ENCODE measurements at places on chromosomes 1 and 21. TPM values are rescaled to one million over a fixed set of nuclear protein-coding genes. Genes with fewer than 3 reads are reported as not detected.
A peak's percentile ranks its signal among the peaks of the same experiment; 100 is the strongest.

NPPB gene
- total RNA-seq = 0.81 TPM

DNA sequence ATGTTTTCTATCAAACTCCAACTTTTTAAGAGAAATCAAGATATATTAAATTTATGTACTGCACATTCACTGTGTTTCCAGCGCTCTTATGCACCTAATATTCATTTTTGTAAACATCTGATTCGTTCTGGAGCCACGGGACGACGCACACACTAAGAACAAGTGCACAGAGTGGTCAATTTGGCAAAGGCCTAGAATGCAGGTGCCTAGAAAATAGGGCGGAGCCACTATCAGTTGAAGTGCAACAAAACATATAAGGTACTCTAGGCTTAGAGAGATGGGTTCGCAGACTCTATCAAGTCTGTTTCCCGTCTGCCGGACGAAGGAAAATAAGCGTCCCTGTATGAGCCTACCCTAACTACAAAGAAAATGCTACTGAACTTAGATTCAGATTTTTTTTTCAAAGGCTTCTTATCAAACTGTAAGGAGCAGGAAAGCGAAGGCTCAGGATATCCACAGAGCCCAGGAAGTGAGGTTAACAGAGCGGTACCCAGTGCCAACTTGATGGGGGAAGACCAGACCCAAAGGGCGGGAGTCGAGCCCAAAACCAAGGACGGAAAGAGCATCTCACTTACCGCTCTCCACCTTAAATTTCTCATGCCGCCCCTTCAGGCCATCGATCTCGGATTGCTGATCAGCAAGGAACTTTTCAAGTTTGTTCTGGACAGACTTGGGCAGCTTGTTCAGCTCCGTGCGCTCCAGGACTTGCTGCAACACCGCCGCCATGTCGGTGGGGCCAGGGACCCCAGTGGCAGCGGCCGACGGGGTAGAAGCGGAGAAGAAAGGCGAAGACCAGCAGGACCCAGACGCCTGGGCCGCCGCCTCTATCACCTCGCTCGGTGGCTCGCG is 526 bp downstream of the TPR start:
- no peak for DNase-seq

- no peak for DNase-seq
Observed at GRCh38 chr1:39387452-39387851, 104.0 kb upstream of the BMP8A start.

PLCH2 gene
- 2.4 TPM for total RNA-seq

OPTC gene
- total RNA-seq = not detected

CLIC6 gene
- 12.3 TPM for total RNA-seq

- DNase-seq = no peak
Observed at GRCh38 chr1:201740086-201740541, 88.8 kb upstream of the IPO9 start.

DNA sequence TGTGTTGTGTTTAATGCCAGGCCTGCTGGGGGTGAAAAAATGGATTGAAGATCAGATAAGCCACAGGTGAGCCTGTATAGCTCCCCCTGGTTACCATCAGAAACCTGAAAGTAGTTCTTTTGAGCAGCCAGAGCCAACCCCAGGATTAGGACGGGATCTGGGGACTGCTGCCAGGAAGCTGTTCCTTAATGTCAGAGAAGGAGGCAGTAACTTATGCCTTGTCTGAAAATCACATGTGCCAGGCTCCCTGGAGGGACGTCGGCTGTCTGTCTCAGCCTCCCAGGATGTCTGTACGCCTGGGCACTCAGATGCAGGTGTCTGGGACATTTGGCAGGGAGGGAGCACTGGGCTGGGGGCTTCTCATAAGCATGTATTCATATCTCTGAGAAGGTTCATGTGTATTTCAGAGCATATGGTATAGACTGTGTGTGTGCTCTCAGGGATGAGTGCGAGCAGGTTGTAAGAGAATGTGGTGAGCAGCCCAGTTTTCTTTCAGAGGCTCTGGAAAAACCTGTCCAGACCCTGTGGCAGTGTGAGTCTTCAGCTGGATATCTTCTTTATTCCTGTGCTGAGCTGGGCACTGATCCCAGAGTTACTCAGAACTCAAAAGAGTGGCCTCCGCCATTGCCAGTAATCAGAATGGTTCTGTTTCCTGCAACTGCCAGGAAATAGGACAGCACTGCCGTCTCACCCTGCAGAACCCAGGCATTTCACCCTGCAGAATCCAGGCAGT is 2.8 kb downstream of the FAM43B start:
- DNase-seq = no peak

GRCh38 chr1:202589190-202589930 is 120.9 kb downstream of the SYT2 start:
- DNase-seq = no peak

SYF2 gene
- 38.8 TPM for total RNA-seq

- peak; percentile 72 for DNase-seq
Observed at GRCh38 chr1:15272009-15272781, 25.2 kb downstream of the FHAD1 start.

CRP gene
- 0.26 TPM for total RNA-seq

GRCh38 chr1:39681294-39681693 is 9.4 kb upstream of the NT5C1A start:
- no peak for DNase-seq

DNA sequence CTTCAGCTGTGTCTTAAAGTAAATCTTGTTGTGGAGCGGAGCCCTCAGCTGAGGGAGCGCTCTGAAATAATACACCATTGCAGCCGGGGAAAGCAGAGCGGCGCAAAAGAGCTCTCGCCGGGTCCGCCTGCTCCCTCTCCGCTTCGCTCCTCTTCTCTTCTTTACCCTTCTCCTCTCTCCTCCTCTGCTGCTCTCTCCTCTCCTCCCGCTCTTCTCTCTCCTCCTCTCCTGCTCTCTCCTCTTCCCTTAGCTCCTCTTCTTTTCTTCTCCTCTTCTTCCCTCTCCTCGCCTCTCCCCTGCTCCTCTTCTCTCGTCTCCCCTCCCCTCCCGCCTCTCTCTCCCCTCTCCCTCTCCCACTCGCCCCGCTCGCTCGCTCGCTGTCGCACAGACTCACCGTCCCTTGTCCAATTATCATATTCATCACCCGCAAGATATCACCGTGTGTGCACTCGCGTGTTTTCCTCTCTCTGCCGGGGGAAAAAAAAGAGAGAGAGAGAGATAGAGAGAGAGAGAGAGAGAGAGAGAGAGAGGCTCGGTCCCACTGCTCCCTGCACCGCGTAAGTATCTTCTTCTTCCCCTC is at the start of gene PROX1:
Gene PROX1, plus strand, starts transcription at position 47 of the 580 bp plus-strand sequence. CDS start 8,563 bp downstream, outside the sequence.
- DNase-seq = no peak

DNA sequence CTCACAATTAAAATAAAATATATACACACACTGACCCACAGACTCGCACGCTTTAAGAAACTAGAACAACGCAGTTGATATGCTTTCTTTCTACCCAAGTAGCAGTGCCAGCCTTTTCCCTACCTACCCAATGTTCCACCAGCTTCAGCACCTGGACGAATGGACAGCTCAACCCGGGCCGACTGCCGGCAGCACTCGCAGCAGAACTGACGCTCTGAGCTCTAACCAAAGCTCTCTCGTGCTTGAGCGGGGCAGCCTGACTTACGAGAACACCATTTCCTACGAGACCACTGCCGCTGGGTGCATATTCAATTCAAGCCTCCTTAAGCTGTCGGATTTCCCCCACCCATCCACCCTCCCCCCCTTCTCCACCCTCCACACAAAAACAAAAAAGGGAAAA is 127.4 kb upstream of the DPYD start:
- DNase-seq = peak; percentile 90

ADCY10 gene
- 0.29 TPM for total RNA-seq

DNA sequence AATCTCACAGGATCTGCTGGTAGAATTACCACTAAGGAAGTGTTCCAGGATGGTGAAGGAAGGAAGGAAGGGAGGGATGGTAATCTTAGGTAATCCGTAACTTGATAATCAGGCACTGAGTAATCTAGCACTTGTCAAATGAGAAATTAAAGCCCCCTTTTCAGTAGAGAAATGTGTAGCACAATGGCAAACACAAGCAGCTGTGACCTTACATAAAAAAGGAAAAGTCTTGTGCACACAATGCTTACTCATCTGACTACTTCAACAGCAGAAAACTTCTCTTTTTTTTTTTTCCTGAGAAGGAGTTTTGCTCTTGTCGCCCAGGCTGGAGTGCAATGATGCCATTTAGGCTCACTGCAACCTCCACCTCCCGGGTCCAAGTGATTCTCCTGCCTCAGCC is 6.1 kb downstream of the NUP210L start:
- no peak for DNase-seq

- peak; percentile 13 for DNase-seq
Observed at GRCh38 chr1:20324704-20325406, 34.2 kb downstream of the VWA5B1 start.

CASQ2 gene
- 1.3 TPM for total RNA-seq

DNA sequence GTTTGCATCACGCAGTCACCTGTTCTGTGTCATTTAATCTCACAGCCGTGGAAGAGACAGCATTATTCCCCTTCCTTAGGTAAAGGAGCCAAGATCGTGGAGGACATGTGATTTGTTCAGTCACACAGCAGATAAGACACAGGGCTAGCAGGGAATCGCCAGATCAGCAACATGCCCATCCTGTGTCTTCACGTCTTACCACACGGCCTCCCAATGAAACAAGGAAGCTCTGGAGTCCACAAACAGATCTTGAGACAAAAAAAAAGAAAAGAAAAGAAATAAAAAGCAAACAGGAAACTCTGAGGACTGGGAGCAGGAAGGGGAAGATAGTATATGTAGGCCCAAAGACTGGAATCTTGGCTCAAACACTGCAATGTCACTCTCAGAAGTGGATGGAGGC is 155.3 kb downstream of the ADSS2 start:
- DNase-seq = no peak

GRCh38 chr1:227793079-227793947 is 22.2 kb upstream of the PRSS38 start:
- peak; percentile 59 for DNase-seq

OR2AK2 gene
- total RNA-seq = not detected

DNA sequence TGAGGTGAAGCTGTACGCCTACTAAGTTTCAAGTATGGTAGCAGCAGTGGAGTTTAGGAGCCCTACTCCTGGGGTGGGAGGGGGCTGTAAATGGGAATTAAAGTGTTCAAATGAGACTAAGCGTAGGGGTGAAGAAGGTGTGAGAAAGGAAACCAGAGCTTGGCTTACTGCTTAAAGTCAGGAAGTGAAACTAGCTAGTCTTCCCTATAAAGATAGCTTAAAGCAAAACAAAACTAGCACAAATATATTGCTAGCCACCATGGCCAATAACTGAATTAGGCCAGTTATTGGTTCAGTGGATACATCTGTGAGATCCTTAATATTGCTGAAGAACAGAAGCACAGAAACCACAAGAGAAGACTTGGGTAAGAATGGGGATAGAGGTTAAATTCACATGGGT is 492.2 kb upstream of the PKN2 start:
- no peak for DNase-seq

- no peak for DNase-seq
Observed at GRCh38 chr1:54585181-54586066, 37.4 kb downstream of the ACOT11 start.

DNA sequence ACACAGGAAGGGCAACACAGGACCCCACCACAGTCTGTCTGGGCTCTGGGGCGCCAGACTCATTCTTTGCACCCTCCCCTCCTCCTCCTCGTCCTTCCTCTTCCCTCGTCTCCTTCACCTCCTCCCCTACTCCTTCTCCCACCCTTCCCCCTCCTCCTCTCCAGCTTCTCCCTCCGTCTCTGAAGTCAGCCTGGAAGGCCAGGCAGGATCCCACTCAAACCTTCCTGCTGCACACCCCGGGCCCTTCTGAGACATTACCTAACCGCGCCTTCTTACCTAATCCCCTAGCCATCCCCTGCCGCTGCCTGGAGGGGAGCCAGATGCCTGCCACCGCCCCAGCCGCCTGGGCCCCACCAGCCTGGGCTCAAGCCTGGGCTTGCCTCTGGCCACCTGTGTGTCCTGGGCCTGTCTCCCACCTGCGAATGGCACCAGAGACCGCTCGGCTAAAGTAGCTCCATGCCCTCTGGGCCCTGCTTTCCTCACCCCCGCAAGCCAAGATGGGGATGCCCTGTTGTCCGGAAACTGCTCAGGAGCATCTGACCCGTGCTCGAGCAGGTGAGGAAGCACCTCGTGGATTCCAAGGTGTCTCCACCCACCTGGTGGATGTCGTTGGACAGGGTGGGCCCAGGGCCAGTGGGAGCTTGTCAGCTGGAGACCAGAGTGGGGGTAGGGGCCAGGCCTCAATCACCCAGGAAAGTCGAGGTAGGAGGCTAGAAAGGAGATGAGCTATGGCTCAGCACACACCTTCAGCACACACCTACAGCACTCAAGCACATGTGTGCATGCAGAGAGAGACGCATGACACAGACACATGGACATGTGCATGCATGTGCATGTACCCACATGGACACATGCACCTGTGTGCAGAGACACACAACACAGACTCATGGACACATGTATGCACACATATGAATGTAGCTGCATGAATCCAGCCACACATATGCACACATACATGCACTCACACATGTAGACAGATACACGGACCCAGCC is 31.9 kb downstream of the WNT9A start:
- no peak for DNase-seq

S100A9 gene
- 418 TPM for total RNA-seq

KIRREL1 gene
- 40.8 TPM for total RNA-seq

DNA sequence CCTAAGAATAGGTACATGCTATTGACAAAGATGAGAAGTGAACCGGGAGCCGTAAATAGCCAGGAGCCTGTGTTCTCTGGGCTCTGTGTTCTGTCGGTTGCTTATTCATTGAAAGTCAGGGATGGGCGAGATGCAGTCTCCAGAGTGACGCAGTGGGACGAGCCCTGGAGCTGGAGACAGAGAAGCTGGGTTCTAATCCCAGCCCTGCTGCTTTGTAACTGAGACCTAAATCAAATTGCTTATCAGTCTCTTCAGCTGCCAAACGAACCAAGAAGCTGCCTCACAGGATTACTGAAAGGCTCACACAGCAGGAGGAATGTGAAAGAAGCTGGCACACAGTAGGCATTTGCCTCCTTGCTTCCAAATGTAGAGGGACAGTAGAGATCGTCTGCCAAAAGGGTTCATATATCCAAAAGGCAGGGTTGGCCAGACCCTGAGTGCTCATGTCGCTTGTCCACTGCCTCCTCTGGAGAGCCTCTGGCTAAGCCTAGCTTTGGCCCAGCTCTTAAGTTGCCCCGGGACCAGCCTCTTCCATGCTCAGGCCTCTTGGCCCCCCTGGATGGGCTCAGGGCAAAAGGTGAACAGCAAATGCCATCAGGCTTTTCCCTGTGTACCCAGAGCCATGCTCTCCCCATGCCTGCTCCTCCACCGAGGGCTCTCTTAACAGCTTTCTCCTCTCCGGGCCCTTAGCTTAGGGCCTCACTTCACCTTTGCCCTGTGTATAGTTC is 134.2 kb upstream of the IPO9 start:
- no peak for DNase-seq

- no peak for DNase-seq
Observed at GRCh38 chr1:8629241-8630091, 188.0 kb downstream of the RERE start.

GRCh38 chr1:38082769-38083263 is 36.2 kb upstream of the POU3F1 start:
- DNase-seq = no peak
